ENCODE measurements at places on chromosomes 1 and 21.

GRCh38 chr1:98264727-98265126, 343.9 kb upstream of the DPYD start:
- no peak for DNase-seq

GRCh38 chr21:32800056-32800455, 28.5 kb upstream of the PAXBP1 start:
- no peak for DNase-seq

- no peak for DNase-seq
Measured at GRCh38 chr21:43919871-43920801, 55.1 kb downstream of the AGPAT3 start.

DNA sequence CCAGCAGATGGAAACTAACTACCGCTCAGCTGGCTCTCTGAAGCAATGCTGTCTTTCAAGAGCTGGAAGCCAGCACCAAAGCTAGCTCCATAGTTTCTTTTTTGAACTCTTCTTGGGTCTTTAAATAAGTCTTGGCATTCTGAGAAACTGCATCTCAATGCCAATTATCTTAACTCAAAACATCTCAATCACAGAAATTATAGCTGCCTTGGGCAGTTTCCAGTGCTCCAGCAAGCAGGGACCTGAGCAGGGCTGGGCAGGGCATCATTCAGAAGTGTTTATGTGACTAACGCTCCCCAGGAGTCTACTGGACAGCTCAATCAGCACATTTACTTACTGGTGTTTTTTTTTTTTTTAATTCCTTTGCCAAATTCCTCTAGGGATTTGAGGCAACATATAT, 18.3 kb upstream of the PADI4 start:
- no peak for DNase-seq

DNA sequence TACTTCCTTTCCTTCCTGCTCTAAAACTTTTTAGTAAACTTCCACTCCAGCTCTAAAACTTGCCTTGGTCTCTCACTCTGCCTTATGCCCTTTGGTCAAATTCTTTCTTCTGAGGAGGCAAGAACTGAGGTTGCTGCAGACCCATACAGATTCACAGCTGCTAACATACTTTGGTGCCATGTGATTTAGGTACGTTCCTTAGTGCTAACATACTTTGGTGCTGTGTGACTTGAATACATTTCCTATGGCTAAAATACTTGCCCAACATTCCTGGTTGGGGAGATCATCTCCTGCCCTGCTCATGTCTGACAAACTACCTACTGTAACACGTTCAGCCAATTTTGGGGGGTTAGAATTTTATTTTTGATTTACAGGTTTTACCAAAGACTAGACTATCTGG, 6.8 kb upstream of the ZBTB40 start:
- no peak for DNase-seq

GRCh38 chr1:171128463-171128862, 37.8 kb downstream of the FMO3 start:
- no peak for DNase-seq

- DNase-seq = no peak
Measured at GRCh38 chr1:182617734-182618351, 13.7 kb upstream of the RGS16 start.

DNA sequence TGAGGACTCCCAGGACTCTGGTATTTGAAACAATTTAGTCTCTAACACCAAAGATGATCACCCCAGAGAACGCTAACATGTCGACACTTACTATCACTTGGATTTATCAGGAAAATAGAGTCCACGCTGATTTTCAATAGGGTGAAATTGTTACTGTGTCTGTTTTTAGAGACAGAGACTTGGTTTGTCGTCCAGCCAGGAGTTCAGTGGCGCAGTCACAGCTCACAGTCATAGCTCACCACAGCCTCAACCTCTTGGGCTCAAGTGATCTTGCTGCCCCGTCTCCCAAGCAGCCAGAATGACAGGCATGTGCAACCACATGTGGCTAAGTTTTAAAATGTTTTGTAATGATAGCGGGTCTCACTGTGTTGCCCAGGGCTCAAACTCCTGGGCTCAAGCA, 5.3 kb downstream of the SSU72 start:
- no peak for DNase-seq

GRCh38 chr1:114232691-114233090, 79.0 kb upstream of the SYT6 start:
- DNase-seq = no peak

Data from cortex of kidney (tissue), 1 donor.